ENCODE measurements at places on chromosomes 1 and 21.

DNA sequence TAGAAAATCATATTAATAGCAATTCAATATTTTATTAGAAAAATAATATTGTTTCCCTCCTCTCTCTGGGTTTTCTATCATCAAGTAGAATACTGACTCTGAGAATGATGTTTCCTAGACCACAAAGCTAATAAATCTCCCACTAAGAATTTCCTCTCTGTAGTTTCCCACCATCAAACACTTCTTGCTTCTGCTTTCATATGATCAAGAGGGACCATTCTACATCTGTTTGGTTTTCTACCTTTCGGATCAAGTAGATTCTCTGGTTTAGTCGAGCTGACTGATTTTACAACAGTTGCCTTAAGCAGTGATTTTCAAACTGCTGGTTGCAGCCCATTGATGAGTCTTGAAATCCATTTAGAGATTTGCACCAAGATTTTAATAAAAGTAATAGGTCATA lies 240.2 kb upstream of the PTBP2 start:
- DNase-seq: no peak

DNA sequence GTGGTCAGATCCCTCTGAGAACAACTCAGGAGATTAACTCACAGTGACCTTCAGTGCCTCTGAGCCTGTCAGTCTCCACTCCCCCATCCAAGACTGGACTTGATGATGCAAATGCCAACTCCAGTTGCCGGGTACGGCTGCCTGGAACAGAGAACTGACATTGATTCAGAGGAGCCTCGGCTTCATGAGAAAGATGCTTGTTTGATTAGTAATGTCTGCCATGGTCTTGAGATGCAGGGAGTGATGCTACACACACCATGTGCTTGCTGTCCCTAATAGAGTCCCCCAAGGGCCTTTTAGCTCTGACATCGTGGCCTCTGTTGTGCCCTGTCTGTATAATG lies 51.8 kb upstream of the LRP8 start:
- DNase-seq: no peak

DNA sequence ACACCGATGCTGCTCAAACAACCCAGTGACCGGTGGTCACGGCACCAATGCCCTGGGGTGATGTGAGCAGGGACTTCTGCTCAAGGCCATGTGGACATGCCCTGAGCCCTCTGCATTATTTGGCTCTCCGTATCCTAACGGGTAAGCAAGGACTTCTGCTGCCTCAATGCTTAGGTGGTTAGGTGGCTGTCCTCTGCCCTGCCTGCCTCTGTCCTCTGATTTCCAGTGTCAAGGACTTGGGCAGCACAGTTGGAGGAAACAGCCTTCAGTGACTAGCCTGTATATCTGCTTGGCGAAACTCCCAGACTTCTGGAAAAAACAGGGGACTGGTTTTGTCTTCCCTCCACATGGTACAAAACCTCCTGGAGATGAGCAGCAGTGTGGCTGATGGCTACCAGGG lies 34.5 kb downstream of the DNAJC11 start:
- no peak for DNase-seq

DNA sequence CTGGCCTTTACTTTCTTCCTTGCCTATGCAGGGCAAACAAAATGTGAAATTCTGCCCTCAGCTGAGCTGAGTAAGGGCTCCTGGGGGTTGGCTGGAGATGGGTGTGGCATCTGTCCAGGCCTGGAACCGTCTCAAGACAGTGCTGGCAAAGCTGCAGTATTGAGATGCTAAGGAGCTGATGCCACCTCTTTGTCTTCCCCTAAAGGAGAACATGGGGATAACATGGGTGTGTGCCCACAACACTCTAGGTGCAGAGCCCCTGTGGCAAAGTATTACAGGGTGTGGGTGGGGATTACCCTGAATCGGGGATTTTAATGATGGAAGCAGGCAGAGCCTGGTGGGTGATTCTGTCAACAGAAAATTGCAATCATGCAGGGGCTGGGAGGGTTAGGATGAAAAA lies 2.5 kb upstream of the ST3GAL3 start:
- no peak for DNase-seq

- DNase-seq: no peak
Observed at GRCh38 chr21:41753006-41753898, 13.6 kb downstream of the RIPK4 start.

DNA sequence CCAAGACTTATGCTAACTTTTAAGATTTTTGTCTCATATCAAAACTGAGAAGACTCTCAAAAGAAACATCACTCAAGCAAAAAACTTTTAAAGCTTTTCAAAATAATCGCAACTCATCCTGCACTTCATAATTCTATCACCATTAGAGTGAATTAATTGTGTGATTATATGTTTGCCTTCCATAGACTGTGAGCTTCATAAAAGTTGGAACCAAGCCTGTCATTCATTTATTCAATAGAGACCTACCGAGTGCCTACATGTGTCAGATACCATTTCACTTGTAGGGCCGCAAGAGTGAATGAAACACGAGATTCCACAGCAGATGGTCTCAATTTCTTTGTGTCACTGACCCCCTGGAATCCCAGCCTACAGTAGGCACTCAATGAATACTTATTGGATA lies 106.4 kb downstream of the RHOU start:
- DNase-seq: no peak

DNA sequence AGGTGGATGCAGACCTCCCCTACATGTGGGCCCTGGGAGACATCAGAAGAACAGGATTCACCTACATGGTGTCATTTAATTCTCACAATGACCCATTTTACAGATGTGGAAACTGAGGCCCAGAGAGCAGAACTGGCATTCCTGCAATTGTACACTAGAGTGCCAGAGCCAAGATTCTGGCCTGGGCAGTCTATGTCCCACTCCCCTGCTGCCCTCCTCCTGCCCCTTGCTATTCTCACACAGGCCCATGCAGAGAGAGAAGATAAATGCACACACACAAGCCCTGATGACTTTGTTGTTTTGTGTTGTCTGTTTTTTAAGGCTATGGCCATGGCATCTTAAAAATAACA lies 64.2 kb downstream of the EPHB2 start:
- DNase-seq: no peak

DNA sequence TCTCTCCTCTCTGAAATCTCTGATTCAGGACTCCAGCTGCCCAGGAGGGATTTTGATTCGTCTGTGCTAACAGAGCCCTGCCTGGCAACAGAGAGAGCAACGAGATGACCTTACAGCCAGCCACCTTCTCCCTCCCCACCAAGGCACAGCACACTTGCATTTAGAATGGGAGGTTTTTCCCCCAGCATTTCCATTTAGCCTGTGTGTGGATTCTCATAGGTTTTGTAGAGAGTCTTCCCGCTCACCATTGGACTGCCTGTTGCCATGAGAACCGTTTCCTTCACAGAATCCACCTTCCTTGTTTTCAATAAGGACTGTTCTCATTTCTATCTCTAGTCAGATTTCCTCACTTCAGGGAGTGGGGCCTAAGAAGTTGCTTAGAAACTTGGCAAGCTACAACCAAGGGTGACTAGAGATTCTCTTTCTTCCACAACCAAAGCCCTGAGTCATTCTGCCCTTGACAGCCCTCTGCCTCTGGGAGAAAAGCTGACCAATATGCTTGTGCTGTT lies 5.8 kb upstream of the IKBKE start:
- no peak for DNase-seq

DNA sequence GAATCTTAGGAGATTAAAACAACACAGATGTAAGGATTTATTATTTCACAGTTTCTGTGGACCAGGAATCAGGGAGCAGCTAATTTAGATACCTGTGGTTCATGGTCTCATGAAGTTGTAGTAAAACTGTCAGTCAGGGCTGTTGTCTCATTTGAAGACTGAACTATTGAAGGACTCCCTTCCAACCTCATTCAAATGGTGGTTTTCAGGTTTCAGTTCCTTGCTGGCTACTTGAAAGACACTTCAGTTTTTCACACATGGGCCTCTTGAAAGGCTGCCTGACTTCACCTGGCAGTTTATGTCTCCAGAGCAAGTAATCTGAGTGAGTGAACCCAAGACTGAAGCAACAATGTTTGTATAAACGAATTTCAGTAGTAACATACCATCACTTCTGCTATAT lies 915.9 kb downstream of the PLA2G4A start:
- DNase-seq: no peak

GRCh38 chr21:33810766-33811165 lies 104.8 kb downstream of the ATP5PO start:
- no peak for DNase-seq

DNA sequence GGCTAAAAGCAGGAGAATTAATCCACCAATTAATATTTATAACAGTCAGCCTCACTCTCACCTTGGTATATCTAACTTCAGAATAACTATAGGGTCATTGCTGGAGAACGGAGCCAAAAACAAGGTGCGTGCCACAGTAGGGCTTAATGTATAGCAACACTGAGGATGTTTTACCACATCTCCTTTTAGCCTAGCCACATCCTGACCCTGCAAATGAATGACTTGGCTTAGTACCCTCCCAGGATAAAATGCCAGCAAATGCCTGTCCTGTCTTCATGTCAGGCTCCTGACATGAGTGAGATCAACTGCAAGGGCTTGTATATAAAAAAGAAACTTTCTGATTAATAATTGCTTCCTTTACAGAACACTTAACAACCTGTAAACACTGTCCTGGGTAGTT lies 2.7 kb upstream of the CDC42BPA start:
- no peak for DNase-seq

DNA sequence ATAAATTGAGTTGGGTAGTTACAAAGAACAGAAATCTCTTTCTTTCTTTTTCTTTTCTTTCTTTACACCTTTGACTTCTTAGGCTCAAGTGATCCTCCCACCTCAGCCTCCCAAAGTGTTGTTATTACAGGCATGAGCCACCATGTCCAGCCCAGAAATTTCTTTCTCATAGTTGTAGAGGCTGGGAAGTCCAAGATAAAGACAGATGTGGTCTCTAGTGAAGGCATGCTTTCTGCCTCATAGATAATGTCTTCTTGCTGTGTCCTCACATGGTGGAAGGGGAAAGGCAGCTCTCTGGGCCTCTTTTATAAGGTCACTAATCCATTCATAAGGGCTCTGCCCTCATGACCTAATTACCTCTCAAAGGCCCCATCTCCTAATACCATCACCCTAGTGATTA lies 64.0 kb upstream of the DNAJC6 start:
- DNase-seq: no peak

- no peak for DNase-seq
Observed at GRCh38 chr1:47434051-47434842, 3.6 kb upstream of the FOXD2 start.

DNA sequence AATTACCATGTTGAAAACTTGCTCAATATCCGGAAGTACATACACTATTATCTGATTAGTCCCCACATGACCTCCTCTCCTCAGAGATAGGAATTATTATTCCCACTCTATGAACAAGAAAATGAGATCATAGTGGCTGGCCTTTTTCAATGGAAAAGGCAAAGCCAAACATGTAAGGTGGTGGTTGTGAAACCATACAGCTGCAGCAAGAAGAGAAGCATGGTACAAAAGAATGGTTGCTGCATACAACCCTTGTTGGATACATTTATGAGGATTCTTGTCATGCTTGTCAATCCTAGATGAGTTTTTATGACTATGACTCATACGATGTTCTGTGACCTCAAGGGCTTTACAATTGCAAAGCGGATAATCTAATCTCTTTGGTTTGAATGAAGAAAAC lies 514.7 kb downstream of the PLPP3 start:
- no peak for DNase-seq

DNA sequence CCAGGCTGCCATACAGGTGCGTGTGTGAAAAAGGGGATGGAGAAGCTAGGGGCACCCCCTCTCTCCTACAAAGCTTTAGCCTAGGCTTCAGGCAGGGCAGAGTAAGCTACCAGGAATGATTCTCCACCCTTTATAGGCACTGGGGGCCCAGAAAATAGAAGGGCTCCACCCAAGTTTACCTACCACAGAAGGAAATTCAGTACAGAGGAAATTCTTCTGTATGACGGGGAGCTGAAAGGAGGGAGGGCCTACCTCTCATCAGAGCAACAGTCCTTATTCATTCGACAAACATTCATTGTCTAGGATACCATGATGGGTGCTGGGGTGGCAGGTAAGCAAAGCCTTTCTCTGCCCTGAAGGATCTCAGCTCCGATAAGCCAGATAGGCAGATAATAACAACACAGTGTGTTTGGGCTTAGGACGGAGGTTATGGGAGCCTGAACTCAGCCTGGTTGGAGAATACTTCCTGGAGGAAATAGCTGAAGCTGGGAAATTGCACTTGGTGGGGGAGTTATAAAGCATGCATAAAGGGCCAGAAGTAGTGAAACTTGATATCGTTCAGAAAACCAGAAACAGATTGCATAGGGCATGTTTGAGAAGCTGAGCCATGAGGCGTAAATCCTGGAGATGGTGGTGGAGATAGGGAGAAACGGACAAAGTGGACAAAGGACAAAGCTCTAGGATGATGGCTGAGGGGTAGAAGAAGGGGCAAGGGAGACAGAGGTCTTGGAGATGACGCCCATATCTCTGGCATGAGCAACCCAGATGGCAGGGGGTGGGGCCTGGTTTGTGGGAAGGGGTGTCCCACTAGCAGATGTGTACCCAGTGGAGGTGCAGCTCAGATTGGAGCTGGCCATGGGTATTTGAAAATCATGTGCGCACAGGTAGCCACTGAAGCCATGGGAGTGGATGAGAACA lies 5.3 kb upstream of the P3R3URF start:
- DNase-seq: peak; percentile 4

DNA sequence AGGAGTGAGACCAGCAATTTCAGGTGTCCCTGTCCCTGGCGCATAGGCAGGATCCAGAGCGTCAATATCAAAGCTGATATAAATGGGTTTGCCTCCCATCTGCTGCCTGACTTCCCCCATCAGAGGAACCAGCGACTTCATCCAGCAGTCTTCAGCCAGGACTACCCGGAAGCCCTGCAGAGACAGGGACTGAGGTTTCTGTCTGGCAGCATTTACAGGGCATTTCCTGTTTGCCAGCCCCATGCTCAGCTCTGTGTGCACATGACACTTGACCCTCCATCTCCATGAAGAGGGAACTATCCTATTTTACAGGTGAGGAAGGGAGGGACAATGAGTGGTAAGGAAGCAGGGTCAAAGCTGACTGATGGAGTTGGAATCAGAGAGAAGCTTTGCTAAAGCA lies 7.2 kb downstream of the AGMAT start:
- no peak for DNase-seq

GRCh38 chr1:204410688-204411450 lies 748 bp downstream of the PPP1R15B start:
- peak; percentile 37 for DNase-seq

- DNase-seq: no peak
Observed at GRCh38 chr1:194709439-194709838, 1523.0 kb upstream of the B3GALT2 start.

GRCh38 chr21:44332383-44332782 lies 6.8 kb downstream of the CFAP410 start:
- DNase-seq: no peak

- DNase-seq: no peak
Observed at GRCh38 chr1:169089776-169090175, 16.7 kb upstream of the ATP1B1 start.

GRCh38 chr1:172745014-172745413 lies 86.1 kb downstream of the FASLG start:
- peak; percentile 52 for DNase-seq

Measured in SW 1271 (cell line).